ENCODE measurements at places on chromosomes 3 and 15. TPM values are rescaled to one million over a fixed set of nuclear protein-coding genes. Genes with fewer than 3 reads are reported as not detected.

GRCh38 chr3:153289334-153289808 lies 127.3 kb downstream of the RAP2B start:
- no peak for DNase-seq
- no peak overlapping the region for H3K27ac ChIP-seq
- no peaks in the 10 kb centered on the region for H3K4me1 ChIP-seq

DNA sequence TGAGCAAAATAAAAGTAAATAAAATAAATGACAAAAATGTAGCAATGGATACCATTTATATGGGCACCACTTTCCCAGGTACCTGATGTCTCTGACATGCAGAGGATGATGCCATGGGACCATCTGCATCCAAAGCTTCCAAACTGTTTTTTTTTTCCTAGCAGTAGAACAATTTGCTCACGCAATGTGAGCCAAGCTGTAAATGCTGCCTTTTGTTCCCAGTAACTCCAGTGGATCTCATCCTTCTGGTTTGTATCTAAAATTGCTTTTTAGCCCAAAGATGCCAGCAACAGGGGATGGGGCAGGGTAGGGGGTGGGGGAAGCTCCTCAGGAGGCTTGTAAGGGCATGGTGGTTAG lies 32.7 kb downstream of the SLC12A8 start:
- H3K27ac ChIP-seq = no peak overlapping the region
- peaks cover 2% of the 10 kb centered on the region for H3K27me3 ChIP-seq
- no peak for DNase-seq
- H3K36me3 ChIP-seq = no peaks in the 10 kb centered on the region

DNA sequence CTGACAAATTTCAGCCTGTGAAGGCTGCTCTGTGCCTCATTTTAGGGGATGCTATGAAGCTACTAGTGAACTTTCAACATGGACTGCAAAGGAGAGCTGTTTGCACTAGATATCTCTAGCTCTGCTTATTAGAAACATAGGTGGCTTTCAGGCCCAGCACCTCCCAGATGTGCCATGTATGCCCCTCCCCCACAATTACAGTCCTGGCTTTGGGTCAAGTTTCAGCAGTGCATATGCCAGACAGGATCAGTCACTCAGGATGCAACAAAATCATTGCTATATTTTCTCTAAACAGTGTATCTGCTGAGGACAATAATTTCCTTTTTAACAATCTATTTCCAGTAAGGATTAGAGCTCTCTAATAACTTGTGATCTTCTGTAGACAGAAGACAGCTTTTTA lies 178.8 kb upstream of the STAC start:
- peak; percentile 20 for DNase-seq
- no peak overlapping the region for H3K4me3 ChIP-seq
- no peaks in the 10 kb centered on the region for H3K36me3 ChIP-seq
- no peak overlapping the region for H3K27ac ChIP-seq
- no peaks in the 10 kb centered on the region for H3K27me3 ChIP-seq

DNA sequence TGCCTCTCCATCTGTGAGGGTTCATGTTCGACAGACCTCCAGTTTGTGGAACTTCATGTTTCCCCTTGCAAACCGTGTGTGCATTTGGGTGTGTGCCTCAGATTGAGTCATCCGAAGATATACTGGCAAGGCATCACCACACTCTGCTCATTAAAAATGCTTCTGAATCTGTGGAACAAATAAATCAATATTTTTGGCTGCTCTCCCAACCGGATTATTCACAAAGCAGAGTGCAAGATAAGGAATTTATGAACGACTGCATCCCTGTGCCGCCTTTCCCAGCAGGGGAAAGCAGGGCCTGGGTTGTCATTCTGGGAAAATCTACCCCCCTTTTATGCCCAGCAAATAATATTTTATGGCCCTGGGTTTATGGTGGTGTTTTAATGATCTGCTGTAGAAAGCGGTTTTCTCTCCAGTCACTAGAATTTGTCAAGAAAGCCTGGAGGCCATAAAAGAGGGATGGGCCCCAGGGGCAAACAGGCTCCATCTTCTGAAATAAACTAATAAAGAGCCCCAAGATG lies 4.2 kb upstream of the WNT5A start:
- H3K36me3 ChIP-seq = no peaks in the 10 kb centered on the region
- no peak for DNase-seq
- no peak overlapping the region for H3K4me3 ChIP-seq
- no peak overlapping the region for H3K27ac ChIP-seq
- peaks cover 5% of the 10 kb centered on the region for H3K4me1 ChIP-seq

- H3K4me1 ChIP-seq = peaks cover 1% of the 10 kb centered on the region
- peaks cover 4% of the 10 kb centered on the region for H3K36me3 ChIP-seq
- no peak overlapping the region for H3K4me3 ChIP-seq
- H3K27ac ChIP-seq = no peak overlapping the region
Observed at GRCh38 chr3:93992207-93992606, 12.3 kb downstream of the ARL13B start.

DNA sequence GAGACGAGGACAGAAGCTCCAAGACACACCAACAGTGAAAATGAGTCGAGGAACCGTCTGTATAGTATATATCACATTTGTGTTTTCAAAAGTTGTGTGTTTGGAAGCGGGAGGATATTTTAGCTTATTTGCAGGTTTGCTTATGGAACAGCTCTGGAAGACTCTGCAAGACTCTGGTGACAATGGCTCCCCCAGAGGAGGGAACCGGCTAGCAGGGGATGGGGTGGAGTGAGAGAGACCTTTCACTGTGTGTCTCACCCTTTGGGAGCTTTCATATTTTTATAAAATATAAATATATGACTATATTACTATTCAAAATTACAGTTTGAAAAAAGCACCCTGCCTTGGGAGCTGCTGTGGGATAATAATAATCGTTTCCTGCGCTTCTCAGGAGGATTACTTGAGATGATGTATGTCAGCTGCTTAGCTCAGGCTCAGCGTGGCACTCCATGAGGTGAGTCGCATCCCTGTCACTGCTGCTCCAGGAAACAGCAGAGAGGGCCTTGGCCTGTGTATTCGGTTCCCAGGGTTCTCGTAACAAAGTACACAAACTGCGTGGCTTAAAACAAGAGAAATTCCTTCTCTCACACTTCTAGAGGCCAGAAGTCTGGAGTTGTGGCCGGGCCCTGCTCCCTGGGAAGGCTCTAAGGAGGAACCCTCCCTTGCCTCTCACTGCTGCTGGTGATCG lies 183.9 kb downstream of the FAM43A start:
- no peak overlapping the region for H3K27ac ChIP-seq
- no peak overlapping the region for H3K4me3 ChIP-seq
- H3K4me1 ChIP-seq = peaks cover 32% of the 10 kb centered on the region
- H3K27me3 ChIP-seq = peaks cover 5% of the 10 kb centered on the region
- DNase-seq = no peak
- H3K36me3 ChIP-seq = peaks cover 5% of the 10 kb centered on the region

DNA sequence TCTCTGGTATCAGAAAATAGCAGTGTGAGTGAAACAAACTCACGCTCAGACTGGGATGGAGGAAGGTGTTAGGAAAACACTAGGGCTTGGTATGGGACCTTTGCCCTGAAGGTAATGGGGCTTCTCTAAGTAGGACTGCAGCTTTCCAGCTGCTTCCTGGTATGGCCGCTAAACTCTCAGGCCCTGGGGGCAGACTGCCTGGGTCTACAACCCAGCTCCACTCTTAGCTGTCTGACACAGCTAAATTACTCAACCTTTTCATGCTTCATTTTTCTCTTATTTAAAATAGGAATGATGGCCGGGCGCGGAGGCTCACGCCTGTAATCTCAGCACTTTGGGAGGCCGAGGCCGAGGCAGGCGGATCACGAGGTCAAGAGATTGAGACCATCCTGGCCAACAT lies 5.2 kb upstream of the YEATS2 start:
- DNase-seq = no peak
- no peak overlapping the region for H3K4me3 ChIP-seq
- H3K36me3 ChIP-seq = no peaks in the 10 kb centered on the region
- H3K27ac ChIP-seq = no peak overlapping the region

- no peak overlapping the region for H3K27ac ChIP-seq
- no peak for DNase-seq
- H3K27me3 ChIP-seq = peaks cover 3% of the 10 kb centered on the region
- H3K4me3 ChIP-seq = no peak overlapping the region
- H3K36me3 ChIP-seq = no peaks in the 10 kb centered on the region
- peaks cover 9% of the 10 kb centered on the region for H3K4me1 ChIP-seq
Observed at GRCh38 chr3:50551054-50551659, 16.4 kb downstream of the C3orf18 start.

DNA sequence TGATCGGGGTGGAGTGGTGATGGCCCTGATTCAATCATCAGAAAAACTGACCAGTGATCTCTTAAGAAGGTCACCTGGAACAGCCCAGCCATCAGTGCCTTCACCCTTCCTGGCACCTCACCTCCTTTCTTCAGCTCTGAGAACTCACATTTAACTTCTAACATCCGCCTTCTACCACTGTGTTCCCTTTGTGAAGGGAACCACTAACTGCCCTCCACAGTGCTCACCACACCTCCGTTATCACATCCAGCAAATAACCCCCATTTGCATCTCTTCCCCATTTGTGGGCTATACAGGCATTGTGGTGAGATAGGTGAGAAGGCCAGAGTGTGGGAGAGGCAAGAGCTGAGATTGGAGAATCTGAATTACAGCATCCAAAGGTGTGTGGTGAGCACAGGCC lies 107.4 kb downstream of the PLCL2 start:
- peaks cover 23% of the 10 kb centered on the region for H3K4me1 ChIP-seq
- H3K4me3 ChIP-seq = no peak overlapping the region
- no peaks in the 10 kb centered on the region for H3K36me3 ChIP-seq
- DNase-seq = no peak

DNA sequence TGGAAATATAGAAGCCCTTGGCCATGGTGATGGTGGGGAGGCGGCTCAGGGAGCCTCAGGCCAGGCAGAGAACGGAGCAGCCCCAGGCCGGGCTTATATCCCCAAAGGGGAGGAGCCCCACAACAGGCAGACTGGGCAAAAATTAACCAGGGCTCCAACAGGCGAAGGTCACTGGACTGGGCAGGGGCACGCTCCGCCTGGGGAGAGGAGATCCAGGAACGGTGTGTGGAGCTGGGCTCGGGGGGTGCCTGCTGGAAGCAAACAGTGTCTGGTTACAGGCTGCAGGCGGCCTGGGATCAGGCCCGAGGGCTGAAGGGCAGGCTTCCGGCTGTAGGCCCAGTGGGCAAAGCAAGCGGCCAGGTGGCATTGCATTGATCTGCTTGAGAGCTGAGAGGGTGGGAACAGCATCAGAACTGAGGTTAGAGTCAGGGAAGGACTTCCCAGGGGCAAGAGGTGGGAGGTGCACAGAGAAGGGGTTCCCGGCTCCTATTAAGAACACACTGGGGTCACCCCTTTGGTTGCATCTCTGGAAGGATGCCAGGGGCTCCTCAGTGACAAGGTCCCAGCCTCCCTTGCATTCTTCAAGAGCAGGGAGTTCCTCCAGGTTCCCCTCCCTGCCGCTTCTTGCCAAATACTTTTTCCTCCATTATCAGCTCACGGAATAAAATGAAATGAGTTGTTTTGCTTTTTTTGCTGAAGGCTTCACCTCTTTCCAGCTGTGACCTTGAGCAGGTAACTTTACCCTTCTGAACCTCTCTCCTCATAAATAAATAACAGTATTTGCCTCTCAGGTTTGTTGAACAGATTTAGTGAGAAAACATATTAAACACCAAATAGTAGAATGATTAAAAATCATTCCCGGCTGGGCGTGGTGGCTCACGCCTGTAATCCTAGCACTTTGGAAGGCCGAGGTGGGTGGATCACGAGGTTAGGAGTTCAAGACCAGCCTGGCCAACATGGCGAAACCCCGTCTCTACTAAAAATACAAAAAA lies 7.8 kb downstream of the ANPEP start:
- H3K4me1 ChIP-seq = no peaks in the 10 kb centered on the region
- H3K27me3 ChIP-seq = peaks cover 6% of the 10 kb centered on the region
- H3K4me3 ChIP-seq = no peak overlapping the region

DNA sequence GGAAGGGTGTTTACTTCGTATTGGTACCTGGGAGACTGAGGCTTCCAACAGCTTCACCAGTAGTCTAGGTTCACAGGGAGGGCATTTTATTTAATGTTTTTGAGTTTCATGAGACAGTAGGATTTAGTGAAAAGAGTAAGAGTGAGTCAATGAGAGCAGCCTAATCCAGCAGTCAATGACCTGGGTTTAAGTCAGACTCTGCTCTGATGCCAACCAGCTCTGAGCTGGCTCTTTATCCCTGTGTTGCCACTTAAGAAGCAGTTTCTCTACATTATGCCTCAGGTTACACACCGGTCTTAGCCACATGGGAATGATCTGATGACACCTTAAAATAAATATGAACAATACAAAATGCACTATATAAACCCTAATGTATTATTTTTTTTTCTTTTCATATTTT lies 59.4 kb upstream of the KCNMB2 start:
- H3K27me3 ChIP-seq = no peaks in the 10 kb centered on the region
- H3K36me3 ChIP-seq = no peaks in the 10 kb centered on the region
- peak overlapping the region; percentile 16 for H3K27ac ChIP-seq
- H3K4me1 ChIP-seq = peaks cover 4% of the 10 kb centered on the region
- DNase-seq = no peak
- H3K4me3 ChIP-seq = no peak overlapping the region

DNA sequence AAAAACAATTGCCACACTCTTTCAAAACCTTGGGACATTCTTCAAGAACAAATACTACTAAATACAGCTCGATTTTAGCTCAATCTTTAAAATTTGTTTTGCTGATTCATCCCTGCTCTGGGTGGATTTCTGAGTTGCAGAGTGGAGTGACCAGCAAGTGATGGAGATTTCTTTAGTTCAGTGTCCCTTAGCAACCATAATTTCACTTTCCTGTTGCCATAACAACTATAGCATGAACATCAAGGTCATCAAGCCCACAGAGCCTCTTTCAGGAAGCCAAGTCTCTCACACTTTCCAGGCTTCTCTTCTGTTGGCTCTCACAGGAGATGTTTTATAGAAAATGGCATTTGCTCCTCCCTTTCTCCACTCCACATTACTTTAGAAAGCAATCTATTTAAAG lies 597.2 kb upstream of the ADAMTS9 start:
- H3K27ac ChIP-seq = no peak overlapping the region
- peaks cover 2% of the 10 kb centered on the region for H3K27me3 ChIP-seq
- no peaks in the 10 kb centered on the region for H3K36me3 ChIP-seq
- no peak for DNase-seq
- no peak overlapping the region for H3K4me3 ChIP-seq

- no peaks in the 10 kb centered on the region for H3K36me3 ChIP-seq
- no peak overlapping the region for H3K4me3 ChIP-seq
- DNase-seq = no peak
- H3K4me1 ChIP-seq = no peaks in the 10 kb centered on the region
- no peaks in the 10 kb centered on the region for H3K27me3 ChIP-seq
Observed at GRCh38 chr15:81511138-81511537, 137.1 kb upstream of the TMC3 start.

DNA sequence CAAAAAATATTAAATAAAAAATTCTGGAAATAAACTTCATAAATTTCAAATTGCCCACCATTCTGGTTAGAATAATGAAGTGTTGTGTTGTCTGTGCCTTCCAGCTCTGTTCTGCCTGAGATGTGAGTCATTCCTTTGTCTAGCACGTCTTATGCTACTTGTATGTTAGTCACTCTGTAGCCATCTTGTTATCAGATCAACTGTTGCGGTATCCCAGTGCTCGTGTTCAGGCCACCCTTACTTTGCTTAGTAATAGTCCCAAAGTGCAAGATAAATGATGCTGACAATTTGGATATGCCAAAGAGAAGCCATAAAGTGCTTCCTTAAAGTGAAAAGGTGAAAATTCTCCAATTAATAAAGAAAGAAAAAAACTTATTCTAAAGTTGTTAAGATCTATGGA lies 527.5 kb downstream of the NAALADL2 start:
- no peaks in the 10 kb centered on the region for H3K4me1 ChIP-seq
- H3K27me3 ChIP-seq = no peaks in the 10 kb centered on the region
- no peak for DNase-seq
- H3K4me3 ChIP-seq = no peak overlapping the region
- H3K27ac ChIP-seq = no peak overlapping the region
- no peaks in the 10 kb centered on the region for H3K36me3 ChIP-seq

Gene SLC2A2
- not detected for total RNA-seq

Gene ZMYND10
- 1.3 TPM for total RNA-seq

Gene HIGD1A
- total RNA-seq = 67.6 TPM

Gene GRM2
- total RNA-seq = 134 TPM

Gene CHRNA5
- total RNA-seq = 55.3 TPM

Gene SERPINI1
- 66.2 TPM for total RNA-seq

Gene MNS1
- not detected for total RNA-seq

Measured in glutamatergic neuron (in vitro differentiated cells).